Smooth muscle cell of the brain vasculature (primary cell): ENCODE measurements at places on chromosomes 12 and 14.

DNA sequence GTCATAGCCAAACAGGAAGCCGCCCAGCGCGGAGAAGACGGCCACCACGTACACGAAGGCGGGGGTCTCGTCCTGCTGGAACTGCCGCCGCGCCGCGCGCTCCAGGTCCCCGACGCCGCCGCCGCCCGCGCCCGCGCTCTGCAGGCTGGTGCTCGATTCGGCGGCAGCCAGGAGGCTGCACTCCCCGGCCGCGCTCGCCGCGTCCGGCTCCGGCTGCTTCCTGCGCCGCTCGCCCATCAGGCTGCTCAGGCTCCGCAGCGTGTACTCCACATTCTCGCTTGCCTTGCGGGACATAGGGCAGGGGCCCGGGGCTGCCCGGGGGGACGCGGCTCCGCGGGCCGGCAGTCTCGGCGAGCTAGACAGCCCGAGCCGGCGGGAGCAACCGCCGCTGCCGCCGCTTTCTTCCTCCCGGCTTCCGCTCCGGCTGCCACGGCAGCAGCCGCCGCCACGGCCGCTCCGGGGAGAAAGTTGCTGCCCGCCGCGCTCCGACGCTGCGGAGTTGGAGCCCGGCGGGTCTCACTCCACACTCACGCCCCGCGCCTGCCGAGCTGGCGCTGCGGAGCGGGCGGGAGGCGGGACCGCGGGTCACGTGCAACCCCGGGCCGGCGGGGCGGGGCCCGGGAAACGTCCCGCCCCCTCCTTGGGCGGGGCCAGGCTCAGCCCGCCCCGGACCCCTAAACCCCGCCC lies at the start of gene SLC2A13:
Gene SLC2A13, minus strand, starts transcription at position 567 of the 687 bp plus-strand sequence. Its CDS starts 273 bp downstream, at position 294.
- no peak for DNase-seq

GRCh38 chr12:128680555-128680954 lies 143.2 kb downstream of the SLC15A4 start:
- DNase-seq = no peak

GRCh38 chr12:51908876-51909592 lies 1.7 kb downstream of the ACVRL1 start:
- DNase-seq = no peak

DNA sequence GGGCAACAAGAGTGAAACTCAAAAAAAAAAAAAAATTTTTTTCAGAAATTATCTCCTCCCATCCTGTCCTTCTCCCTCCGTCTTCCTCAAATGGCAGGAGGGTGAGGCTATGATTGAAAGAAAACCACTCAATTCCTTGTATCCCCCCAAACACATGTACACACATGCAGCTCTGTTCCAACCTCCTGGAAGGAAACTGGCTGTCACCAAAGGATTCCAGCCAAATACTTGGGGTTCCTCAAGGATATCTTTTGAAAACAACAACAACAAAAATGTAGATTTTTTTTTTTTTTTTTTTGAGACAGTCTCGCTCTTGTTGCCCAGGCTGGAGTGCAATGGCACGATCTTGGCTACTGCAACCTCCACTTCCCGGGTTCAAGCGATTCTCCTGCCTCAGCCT lies 46.8 kb upstream of the VASH1 start:
- DNase-seq = no peak

- DNase-seq = no peak
These were observed 50.6 kb downstream of the RFX4 start for GRCh38 chr12:106633451-106633823.

DNA sequence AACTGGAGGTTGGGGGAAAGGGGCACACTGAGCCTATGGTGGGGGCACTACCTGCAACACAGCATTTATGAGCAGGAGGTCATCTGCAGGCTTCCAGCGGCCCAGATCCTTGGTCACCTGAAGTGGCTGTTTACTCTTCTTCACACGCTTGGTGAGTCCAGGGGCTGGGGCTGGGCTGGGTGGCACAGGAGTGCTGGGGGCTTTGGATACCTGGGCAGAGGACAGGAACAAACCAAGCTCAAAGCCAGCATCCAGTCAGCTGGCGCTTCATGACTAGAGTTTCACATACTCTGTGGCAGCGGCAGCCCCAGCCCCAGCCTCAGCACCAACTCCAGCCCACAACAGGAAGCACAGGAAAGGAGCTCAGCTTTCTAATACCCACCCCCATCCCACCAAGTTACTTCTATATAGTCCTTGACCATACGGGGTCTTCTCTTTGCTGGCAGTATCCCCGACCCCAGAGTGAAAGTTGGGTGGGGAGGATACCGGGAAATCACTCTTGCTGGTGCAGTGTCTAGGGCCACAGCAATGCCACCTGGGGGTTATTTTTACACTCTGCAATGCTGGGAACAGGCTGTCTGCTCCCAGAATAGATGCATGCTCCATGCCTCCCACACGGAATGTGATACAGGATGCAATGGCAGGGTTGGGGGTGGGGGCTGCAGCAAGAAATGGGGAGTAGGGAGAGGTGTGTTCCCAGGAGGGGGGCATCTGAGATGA lies 3.1 kb downstream of the MCRS1 start:
- no peak for DNase-seq

- DNase-seq = no peak
These were observed 175.5 kb downstream of the AEBP2 start for GRCh38 chr12:19614601-19615383.

GRCh38 chr12:104457746-104458693 lies 1.3 kb downstream of the CHST11 start:
- DNase-seq = no peak

GRCh38 chr14:70655110-70655826 lies 13.6 kb downstream of the TTC9 start:
- DNase-seq = no peak

DNA sequence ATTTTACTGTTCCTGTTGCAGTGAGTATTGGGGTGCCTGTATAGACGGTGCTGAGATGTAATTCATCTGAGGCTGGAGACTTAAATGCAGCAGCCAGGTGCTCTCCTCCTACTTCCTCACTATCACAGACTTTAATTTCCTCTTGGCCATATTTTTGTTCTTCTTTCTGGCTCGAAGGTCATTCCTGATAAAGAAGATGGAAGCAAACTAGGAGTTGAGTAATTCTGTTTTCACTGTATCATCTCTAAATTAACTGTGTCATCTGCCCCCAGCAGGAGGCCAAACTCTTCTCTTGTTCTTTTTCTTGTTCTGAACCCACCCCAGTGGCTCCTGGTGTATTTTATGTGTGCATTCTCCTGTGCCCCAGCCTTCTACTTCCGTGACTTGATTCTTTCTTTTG lies 141.7 kb upstream of the ARHGAP5 start:
- DNase-seq = no peak

DNA sequence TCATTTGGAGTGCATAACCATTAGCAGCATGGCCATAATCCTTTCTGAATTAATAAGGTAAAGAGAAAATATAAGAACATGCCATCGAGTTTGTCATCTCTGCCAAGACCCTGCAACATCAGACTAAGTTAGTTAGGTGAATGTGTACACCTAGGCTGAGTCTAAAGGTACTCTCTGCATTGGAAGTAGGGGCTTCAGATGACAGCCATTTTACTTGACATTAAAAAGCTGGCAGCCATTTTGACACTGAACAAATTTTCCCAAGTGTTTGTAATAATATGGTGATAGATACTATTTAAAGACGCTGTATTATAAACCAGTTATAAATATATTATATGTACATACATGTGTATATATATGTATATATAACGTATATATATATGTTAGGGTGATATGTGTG lies 79.0 kb downstream of the SUDS3 start:
- DNase-seq = no peak

DNA sequence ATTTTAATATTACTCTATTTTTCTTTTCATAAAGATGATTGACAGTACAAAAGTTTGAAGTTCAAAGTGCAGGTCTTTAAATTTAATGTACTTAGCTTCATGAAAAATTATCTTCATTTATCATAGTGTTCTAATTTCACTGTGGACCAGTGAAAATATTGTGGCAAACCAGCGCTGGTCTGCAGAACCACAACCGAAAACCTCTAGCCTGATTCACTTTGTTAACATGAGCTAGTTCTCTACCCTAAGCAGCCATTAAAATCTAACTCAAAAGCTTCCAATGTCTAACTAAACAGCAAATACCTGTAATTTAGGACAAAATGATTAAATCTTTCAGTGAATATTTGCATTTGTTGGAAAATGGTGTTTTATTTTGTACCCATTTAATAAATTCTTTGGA lies 161.1 kb upstream of the TMTC2 start:
- no peak for DNase-seq

DNA sequence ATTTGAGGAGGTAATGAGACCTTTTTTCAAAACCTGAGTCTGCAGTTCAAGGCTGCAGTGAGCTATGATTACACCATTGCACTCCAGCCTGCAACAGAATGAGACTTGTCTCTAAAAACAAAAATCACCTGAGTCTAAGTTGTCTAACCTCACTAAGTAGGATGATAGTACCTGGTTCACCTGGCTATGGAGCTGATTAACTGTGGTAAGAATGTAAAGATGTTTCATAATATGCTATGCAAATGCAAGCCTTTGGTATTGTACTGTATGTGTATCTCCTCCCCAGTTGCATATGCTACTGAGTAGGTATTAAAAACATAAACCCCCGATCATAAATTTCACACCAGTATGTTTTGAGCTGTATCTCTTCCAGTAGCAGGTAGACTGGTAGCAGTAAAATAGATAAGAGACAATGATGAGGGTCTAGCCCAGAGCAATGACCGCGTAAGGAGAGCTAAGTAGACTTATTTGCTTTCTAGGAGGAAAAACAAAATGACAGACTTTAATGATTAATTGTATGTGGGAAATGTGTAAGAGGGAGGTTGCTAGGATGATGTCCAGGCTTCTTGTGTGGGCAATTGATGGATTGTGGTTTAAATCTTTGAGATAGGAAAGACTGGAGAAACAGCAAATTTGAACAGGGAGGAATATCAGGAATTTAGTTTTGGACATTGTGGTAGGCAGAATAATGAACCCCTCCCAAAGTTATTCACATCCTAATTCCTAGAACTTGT lies 41.6 kb upstream of the EGLN3 start:
- DNase-seq = no peak
